ENCODE measurements at places on chromosomes 5 and 9.

- no peak for DNase-seq
Observed at GRCh38 chr9:120267929-120268328, 312.0 kb downstream of the CDK5RAP2 start.

- peak; percentile 33 for DNase-seq
Observed at GRCh38 chr9:77455312-77455927, 192.7 kb downstream of the GNA14 start.

DNA sequence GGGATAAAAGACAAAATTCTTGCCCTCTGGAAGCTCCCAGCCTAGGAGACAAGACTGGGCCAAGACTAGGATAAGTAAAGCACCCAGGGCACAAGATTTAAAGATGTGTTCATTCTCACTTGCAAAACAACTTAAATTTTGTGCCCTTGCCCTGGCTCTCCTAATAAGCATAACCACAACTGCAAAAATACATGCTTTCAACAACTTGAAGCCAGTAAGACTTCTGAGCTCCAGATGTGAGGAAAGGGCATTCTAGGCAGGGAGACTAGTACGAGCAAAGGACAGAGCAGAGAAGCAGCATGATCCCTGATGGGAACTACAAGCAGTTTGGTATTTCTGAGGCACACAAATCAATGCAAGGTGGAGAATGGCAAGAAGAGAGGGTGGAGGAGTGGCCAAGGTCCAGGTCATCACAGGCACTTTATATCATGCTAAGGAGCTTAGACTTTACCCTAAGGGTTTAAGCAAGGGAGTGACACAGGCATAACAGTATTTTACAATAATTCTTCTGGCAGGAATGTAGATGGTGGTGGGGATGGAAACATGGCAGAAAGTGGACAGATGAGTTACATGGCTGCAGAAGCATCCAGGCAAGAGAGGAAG is 30.1 kb upstream of the SIL1 start:
- no peak for DNase-seq

DNA sequence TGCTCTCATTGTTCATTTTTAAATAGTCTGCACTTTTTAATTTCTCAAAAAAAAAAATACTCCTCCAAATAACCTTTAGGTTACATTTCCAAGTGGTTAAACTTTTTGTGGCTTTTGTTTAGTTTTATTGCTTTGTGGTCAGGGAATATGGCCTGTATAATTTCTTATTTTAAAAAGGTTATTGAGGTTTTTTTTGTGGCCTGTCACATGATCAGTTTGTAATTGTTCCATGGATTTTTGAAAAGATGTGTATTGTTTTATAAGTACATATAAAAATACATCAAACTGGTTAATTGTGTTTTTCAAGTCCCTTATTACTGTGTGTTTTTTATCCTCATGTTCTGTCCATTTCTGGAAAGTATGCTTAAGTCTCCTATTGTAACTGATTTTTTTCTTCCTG is 64.0 kb downstream of the ZNF618 start:
- no peak for DNase-seq

- no peak for DNase-seq
Observed at GRCh38 chr5:33690374-33691135, 201.2 kb downstream of the ADAMTS12 start.

DNA sequence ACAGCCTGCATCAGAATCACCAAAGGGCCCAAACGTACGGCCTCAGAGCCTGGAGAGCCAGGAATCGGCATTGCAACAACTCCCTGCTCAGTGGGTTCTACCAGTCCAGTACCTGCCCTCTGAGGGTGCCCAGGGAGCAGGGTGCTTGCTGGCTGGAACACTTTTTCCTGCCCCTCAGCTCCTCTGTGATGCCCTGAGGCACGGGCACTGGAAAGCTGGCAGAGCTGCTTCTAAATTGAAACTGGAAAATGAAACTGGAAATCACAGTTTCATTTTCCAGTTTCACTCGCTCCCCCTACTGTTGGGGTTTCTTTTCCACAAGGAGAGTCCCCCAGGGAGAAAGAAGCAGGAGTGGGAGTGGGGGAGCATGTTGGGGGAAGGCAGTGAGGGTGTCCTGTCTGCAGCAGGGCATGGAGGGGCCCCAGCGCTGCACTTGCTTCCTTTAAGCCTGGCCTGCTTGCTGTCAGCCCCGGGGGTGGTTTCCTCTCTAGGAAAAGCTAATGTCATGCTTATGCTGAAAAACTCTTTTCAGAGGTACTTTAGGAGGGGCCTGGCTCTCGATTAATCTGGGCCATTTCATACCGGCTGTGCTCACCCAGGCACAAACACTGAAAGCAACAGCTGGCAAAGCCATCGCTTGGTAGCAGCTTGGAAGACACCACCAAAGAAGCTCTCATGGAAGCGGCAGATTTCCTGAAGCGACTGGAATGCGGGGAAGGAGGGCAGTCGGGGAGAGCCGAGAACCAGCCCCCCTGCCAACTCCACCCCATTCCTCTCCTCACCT is 26.2 kb downstream of the IRF1 start:
- DNase-seq: peak; percentile 50

GRCh38 chr5:77900691-77901090 is 124.6 kb upstream of the TBCA start:
- DNase-seq: no peak

- DNase-seq: no peak
Observed at GRCh38 chr5:55907927-55908326, 56.8 kb downstream of the IL31RA start.

DNA sequence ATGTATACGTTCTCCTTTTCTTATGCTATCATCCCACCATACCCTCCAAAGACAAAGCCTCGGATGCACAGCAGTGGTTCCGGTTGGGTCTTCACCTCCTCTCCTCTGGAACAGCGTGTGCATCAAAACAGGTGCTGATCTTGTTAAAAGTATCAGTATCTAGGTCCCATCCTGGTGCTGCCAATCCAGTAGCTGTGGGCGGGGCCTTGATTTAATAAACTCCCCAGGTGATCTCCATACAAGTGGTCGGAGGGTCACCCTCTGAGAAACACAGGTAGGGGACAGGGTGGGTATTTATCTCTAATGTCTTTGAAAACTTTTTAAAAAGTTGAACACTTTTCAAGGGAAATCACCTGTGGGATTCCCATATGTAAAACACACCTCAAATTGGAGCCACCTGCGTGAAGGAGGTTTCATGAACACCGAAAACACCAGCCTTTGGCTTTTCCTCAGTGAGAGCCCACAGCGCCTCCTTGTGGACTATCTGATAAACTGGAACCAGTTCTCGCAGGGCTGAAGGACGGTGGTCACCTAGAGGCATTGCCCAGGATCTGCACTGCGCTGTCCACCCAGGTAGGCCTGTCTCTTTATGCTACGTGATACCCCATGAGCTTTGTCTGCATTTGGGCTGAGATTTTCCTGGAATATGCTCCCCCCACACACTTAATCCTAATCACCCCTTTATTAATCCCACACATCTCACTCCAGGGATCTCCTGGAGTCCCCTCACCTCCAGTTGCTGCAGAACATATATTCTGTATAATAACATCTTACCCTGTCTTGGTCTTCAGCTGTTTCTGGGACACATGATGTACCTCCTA is 80.5 kb upstream of the EPB41L4B start:
- no peak for DNase-seq

DNA sequence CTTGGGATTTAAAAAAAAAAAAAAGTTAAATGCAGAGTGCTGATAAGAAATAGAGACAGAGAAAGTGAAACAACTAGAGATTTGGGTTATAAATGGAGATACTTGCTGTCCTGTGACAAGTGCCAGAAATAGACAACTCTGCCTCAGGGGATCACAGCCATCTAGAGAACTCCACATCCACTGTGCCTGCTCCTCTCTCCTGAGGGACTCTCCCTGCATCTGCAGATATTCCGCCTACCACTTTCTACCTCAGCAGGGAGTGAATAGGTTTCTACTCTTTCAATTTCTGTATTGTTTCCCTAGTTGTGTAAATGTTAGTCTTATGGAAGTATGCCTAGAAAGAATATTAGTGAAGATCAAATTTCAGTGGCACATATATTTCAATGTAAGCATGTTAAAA is 307.2 kb downstream of the HTR1A start:
- no peak for DNase-seq

GRCh38 chr5:161751265-161751664 is 65.7 kb downstream of the GABRA6 start:
- no peak for DNase-seq

- no peak for DNase-seq
Observed at GRCh38 chr5:6442333-6442732, 6.3 kb upstream of the UBE2QL1 start.

DNA sequence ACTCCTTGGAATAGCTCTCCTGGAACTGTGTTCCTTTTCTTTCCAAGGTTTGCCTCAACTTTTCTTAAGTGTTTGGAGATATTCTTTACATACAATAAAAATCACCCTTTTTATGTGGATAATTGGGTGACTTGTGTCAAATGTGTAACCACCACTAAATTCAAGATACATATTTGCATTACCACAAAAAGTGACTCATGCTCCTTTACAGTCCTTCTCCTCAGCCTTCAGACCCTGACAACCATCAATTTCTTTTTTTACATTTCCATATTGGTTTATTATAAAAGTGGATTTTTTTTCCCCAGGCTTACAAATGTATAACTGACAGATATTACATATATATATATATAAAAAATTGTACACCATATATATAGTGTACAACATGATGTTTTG is 372.0 kb upstream of the KCNN2 start:
- no peak for DNase-seq

DNA sequence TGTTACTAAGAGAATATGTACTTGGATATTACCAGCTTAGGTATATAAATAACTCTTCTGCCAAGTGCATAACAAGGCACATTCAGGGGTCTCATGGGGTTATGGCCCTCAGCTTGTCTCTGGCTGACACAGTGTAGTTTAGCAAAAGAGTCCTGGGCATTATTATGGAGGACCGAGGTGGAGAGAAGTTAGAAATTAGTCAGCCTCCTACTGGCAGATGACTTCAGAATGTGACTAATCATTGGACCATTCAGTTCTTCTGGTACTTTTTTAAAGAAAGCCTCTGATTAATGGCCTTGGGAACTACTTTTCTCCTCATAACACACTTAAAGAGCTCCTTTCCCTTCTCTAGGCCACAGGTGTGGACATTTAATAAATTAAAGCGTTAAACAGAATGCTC is 178.9 kb downstream of the SH3GL2 start:
- DNase-seq: no peak

GRCh38 chr5:160159991-160160792 is 40.9 kb upstream of the PWWP2A start:
- no peak for DNase-seq

GRCh38 chr5:174943785-174944184 is 219.4 kb downstream of the MSX2 start:
- no peak for DNase-seq

- DNase-seq: no peak
Observed at GRCh38 chr5:54756796-54757402, 228.5 kb downstream of the ESM1 start.

DNA sequence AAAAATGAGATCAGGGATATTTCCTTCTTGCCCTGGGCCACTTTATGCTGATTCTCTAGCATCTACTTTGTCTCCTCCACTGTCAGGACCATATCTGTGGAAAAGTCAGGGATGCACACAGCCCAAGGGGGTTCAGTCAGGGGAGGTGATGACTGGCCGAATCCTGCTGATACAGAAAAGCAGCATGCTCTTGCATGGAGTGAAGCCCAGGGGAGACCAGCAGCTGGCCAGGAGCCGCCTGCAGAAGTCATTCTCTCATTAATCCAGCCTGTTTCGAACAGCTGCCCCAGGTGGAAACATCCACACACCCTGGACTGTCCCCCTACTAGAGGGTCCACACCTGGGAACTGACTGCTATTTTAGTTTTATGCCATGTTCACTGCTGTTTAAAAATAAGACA is 177.1 kb downstream of the ATP10B start:
- DNase-seq: no peak

Data from activated CD8-positive, alpha-beta memory T cell treated with anti-CD3 and anti-CD28 coated beads, Interleukin-2, amount 50 U/mL, for 4 hours (primary cell).